ENCODE measurements at places on chromosomes 12 and 14. TPM values are rescaled to one million over a fixed set of nuclear protein-coding genes. Genes with fewer than 3 reads are reported as not detected.

C12orf42 gene
- not detected for polyA plus RNA-seq

KCNC2 gene
- not detected for polyA plus RNA-seq

SLC6A13 gene
- 5.9 TPM for polyA plus RNA-seq

EXOC3L4 gene
- 40.3 TPM for polyA plus RNA-seq

FAIM2 gene
- polyA plus RNA-seq = 7.3 TPM

FAM181A gene
- polyA plus RNA-seq = 0.90 TPM

DDX55 gene
- polyA plus RNA-seq = 21.7 TPM

FAM186B gene
- polyA plus RNA-seq = 0.69 TPM

POTEM gene
- polyA plus RNA-seq = not detected

CSRP2 gene
- polyA plus RNA-seq = 117 TPM

ZNF84 gene
- 19.0 TPM for polyA plus RNA-seq

HSPB8 gene
- 45.4 TPM for polyA plus RNA-seq

VRTN gene
- polyA plus RNA-seq = 0.35 TPM

SPTB gene
- 1.7 TPM for polyA plus RNA-seq

TAS2R14 gene
- 0.59 TPM for polyA plus RNA-seq

PPP4R3A gene
- 47.6 TPM for polyA plus RNA-seq

SLC24A4 gene
- 0.46 TPM for polyA plus RNA-seq

ADAM21 gene
- polyA plus RNA-seq = 1.1 TPM

TMEM30B gene
- 12.4 TPM for polyA plus RNA-seq

SERPINA3 gene
- polyA plus RNA-seq = 359 TPM

CBLN3 gene
- polyA plus RNA-seq = 2.4 TPM

CMA1 gene
- not detected for polyA plus RNA-seq

KRT72 gene
- polyA plus RNA-seq = not detected

INSM2 gene
- polyA plus RNA-seq = not detected

MMP19 gene
- 10.8 TPM for polyA plus RNA-seq

STYK1 gene
- polyA plus RNA-seq = 0.09 TPM

TEX52 gene
- not detected for polyA plus RNA-seq

AICDA gene
- polyA plus RNA-seq = not detected

HOXC12 gene
- not detected for polyA plus RNA-seq

KRT83 gene
- not detected for polyA plus RNA-seq

FOXN4 gene
- not detected for polyA plus RNA-seq

ESRRB gene
- polyA plus RNA-seq = not detected

CIDEB gene
- 59.9 TPM for polyA plus RNA-seq

COQ5 gene
- 38.7 TPM for polyA plus RNA-seq

MYL2 gene
- polyA plus RNA-seq = not detected

ENDOU gene
- not detected for polyA plus RNA-seq

CLEC4A gene
- polyA plus RNA-seq = 0.58 TPM

KLHDC1 gene
- 1.2 TPM for polyA plus RNA-seq

MYF6 gene
- not detected for polyA plus RNA-seq
